Psoas muscle (tissue), 8 donors: ENCODE measurements at places on chromosomes 5 and 9.

DNA sequence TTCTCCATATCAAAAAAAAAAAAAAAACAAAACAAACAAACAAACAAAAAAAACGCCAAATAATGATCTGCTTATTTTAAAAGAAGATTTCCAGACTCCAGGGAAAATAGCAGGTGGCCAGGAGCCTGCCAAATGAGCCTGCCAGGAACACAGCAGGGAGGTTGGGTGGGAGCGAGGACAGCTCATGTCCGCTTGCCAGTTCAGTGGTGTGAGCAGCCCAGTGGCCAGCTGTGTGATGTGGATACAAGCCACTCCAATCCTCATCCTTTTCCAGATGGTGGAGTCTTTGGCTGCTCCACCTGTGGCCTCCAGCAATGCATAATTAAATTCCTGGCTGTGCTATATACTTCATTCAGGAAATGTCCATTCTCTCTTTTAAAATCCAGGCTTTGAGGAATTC is 1025.1 kb upstream of the C9orf72 start:
- DNase-seq: peak; percentile 33

DNA sequence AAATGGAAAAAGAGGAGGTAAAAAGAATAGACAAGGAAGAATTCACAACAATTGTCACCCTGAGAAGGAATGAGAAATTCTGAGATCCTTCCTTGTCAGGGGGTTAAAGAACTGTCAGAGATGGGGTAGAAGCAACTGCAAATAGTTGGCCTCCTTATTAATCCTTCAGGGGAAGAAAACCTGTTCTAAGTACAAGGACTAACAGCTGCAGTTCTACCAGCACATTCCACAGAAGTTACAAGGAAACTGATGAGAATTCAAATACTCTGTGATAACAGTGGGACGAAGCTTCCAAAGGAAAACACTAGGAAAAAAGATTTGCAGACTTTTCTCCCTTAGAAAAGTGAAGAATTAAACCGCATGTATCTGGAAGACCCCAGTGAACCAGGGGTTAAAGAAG is 93.7 kb downstream of the OR2K2 start:
- DNase-seq: no peak

DNA sequence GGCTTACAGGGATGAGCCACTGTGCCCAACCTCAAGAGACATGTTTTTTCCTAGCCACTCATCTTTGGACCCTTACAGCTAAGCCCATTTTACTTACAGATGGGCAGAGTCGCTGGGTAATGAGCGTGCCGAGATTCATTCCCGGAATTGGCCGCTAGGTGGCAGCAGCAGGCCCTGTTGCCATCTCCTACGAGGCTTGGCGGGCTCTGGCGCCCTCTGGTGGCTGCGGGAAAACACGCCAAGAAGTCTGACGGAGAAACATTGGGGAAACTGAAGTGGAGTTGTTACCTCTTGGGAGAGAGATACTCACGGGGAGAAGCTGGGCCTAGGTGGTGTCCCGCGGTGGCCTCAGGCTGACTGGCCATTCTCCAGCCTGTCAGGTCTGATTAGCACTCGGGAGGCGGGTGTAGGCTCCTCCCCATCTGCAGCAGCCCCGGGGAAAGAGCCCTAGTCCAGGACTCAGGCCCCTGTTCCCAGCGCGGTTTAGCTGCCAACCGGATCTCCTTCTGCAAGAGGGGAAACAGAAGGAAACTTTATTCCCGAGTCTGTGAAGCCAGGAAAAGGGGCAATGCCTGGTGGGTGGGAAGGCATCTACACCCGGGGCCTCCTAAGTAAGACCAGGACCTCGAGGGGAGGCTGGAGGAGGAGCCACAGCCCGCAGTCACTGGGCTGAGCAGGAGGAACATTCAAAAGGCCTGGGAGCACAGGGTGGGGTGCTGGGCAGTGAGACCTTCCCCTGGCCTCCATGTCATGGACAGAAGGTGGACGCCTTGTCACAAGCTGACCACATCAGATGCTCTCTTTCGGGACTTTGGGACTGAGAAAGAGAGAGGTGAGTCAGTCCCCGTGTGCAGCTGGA is 9.7 kb downstream of the PTGES2 start:
- peak; percentile 95 for DNase-seq

DNA sequence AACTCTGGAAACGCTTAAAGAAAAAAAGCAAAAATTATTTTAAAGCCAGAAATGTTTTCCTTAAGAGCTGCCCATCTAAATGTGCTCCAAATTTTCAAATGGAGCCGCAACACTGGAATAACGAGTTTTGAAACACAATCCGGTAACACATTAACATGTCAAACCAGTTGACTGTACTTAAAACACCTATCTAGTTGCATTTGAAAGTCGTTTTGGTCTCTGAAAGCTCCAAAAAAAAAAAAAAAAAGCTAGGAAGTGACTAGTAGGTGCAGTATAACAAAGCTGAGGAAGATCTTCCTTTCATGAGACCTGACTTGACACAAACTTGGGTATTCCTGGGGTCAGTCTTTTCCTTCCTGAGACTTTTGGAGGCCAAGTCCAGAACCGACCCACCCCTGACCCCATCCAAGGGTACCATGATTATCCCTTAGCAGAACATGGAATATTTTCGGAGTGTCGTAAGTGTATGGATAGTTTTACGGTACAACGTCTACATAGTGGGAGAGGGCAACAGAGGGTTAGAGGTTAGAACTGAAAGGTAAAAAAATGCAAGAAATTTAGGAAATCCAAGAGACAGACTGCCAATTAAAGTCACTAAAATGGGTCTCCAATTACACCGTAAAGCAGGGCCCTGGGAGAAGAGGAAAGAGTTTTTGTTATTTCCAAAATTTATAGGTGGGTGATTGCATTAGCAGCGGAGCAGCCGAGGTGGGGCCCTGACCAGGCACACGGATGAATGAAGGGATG is 812 bp downstream of the CETN3 start:
- DNase-seq: no peak

- no peak for DNase-seq
Observed at GRCh38 chr5:83285661-83286398, 185.7 kb upstream of the VCAN start.

GRCh38 chr9:109206670-109207069 is 39.6 kb upstream of the FRRS1L start:
- no peak for DNase-seq

DNA sequence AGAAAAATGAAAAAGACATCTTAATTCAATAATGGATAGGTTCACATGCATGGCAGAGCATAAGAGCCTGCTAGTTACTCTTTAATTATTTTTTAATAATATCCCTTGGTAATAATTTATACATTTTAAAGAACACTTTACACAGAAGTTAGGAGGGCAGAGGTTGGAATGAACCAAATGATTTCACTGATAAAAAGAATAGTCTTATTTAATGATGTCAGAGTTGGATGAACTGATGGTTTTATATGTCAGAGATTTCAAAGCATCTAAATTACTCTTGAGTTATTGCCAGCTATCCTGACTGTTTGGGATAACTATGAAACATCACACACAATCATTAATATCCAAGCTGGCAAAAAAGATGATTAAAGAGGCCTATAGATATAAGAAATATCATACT is 244.8 kb downstream of the CSNK1G3 start:
- DNase-seq: no peak

DNA sequence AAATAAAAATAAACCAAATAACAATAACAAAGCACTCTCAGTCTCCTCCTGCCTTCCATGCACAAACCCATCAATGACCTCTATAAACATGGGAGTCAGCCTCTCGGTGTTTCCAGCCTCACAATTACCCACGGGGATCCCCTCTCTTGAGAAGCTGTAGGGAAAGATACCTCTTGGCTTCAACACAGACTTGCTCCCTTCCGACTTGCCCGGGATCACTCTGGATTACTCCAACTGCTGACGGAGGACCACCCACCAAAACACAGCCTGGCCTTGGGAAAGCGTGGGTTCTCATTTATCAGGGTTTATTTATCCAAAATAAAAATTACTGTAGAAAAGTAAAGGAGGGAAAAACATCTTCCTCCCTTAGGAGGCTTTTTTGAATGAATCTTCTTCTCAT is 11.5 kb upstream of the NKX2-5 start:
- DNase-seq: no peak

DNA sequence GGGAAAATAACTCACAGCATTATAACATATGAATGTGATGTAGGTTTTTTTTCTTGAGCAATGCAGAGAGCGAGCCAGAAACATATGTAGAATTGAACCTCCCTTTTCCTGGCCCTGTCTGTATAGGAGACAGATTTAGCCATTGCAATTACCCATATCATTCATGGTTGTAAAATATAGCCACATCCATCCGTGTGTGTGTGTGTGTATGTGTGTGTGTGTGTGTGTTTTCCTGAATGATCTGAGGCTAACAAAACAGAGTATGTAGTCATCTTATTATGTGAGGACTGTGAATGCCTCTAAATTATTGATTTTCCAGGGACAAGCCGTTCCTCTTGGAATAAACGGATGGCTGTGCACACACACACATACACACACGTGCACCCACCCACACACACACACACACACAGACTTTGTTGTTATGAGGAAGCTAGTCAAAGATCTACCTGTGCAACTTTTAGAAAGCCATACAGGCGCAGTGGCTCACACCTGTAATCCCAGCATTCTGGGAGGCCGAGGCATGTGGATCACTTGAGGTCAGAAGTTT is 11.7 kb upstream of the DENND1A start:
- no peak for DNase-seq

DNA sequence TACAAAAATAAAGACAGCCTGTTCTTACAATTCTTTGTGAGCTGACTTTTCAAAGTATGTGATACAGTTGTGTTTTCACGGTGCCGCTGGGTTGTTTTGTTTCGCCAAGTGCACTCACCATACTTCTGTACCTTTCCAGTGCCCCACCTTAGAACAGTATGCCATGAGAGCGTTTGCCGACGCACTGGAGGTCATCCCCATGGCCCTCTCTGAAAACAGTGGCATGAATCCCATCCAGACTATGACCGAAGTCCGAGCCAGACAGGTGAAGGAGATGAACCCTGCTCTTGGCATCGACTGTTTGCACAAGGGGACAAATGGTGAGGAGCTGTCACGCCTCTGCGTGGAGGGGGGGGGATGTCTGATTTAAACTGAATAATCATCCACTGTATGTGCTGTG is 12.9 kb downstream of the CCT5 start:
- DNase-seq: no peak

DNA sequence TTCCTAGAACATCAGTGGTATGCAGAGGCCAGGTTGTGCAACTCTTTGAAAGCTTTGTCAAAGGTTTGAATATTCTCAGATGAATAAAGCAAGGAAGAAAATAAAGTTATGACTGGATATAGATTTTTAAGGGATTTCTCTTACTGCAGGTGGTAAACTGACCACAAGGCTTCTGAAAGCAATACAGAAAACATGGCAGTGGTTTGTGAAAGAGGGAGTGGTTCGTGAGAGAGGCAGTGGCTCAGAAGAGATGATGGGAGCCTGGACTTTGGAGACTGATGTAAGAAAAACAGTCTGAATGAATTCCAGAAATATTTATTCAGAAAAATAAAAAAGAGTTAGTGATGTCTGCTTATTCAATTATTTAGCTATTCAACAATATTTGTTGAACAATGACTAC is 380.4 kb upstream of the CTNND2 start:
- no peak for DNase-seq

GRCh38 chr9:117783828-117784227 is 79.6 kb downstream of the TLR4 start:
- no peak for DNase-seq

DNA sequence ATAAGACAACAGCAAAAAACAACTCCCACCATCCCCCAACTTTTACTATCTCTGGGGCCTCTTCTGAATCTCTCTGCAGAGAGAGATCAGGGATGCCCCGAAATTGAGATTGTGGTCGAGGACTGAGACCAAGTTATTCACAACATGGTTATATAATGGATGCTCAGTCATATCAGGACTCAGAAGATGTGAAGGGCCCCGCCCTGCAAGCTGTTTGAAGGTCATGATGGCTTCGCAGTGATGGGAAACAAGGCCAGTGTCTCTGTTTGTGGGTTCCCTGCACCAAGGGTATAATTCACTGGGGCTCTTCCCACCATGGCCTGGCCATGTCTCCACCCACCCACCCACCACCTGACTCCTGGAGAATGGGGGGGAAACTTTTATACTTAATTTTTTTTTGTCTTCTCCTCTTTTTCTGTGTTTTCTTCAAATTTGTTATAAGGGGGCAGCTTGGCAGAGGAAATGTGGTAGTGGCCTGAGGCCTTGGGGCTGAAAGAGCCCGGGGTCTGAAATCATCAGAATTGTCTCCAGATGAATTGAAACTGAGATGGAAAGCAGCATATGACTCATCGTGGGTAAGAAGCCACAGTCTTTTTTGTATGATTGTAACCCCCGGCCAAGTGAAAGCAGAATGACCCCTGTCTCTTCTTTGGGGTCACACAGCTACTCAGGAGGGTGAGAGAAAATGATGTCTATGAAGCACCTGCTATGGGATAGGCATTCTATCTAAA is 15.0 kb upstream of the TEX48 start:
- no peak for DNase-seq

GRCh38 chr5:30102185-30102584 is 1091.3 kb upstream of the CDH6 start:
- no peak for DNase-seq

DNA sequence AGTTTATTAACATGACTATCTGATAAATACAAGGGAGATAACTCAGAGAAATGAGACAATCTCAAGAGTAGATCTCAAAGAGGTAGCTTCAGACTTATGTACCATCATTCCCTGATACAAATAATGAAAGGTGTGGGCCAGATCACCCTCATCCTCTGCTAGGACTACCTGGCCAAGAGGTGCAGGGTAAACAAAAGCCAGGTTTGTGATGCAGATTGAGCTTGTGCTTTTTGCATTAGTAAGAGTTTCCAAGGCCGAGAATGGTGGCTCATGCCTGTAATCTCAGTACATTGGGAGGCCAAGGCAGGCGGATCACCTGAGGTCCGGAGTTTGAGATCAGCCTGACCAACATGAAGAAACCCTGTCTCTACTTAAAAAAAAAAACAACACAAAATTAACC is 8.9 kb upstream of the SPIN1 start:
- no peak for DNase-seq

- DNase-seq: no peak
Observed at GRCh38 chr9:110464321-110464720, 115.2 kb downstream of the SVEP1 start.

DNA sequence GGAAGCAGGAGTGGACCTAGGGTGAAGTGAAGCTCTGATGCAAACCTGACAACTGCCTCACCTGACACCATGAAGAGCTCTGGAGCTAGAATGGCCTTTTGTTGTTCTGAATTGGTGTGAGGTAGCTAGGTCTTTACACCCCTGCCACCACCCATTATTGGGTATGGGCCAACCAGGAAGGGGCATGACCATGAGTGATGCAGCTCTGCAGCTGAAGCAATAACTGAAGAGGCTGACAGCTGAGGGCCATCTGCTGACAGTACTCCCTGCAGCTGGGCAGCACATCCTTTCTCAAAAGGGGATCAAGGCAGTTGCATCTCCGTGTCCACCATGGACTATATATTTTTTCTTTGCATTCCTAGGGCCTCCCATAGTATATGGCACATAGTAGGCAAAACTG is 87.0 kb upstream of the TLE1 start:
- DNase-seq: no peak

GRCh38 chr5:62341783-62342475 is 35.9 kb downstream of the KIF2A start:
- no peak for DNase-seq
